ENCODE measurements at places on chromosomes 7 and 10.

DNA sequence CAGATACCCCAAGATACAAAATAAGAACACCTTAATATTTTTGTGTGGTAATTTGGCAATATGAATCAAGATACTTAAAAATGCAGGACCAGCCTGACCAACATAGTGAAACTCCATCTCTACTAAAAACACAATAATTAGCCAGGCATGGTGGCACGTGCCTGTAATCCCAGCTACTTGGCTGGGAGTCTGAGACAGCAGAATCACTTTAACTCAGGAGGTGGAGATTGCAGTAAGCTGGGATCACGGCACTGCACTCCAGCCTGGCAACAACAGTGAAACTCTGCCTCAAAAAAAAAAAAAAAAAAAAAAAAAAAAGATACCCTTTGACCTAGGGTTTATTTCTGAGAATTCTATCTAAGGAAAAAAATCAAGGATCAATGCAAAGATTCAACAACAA lies 450.7 kb downstream of the SORCS1 start:
- DNase-seq, result no peak

GRCh38 chr10:100356067-100357017 lies 9.3 kb downstream of the SCD start:
- DNase-seq, result no peak

DNA sequence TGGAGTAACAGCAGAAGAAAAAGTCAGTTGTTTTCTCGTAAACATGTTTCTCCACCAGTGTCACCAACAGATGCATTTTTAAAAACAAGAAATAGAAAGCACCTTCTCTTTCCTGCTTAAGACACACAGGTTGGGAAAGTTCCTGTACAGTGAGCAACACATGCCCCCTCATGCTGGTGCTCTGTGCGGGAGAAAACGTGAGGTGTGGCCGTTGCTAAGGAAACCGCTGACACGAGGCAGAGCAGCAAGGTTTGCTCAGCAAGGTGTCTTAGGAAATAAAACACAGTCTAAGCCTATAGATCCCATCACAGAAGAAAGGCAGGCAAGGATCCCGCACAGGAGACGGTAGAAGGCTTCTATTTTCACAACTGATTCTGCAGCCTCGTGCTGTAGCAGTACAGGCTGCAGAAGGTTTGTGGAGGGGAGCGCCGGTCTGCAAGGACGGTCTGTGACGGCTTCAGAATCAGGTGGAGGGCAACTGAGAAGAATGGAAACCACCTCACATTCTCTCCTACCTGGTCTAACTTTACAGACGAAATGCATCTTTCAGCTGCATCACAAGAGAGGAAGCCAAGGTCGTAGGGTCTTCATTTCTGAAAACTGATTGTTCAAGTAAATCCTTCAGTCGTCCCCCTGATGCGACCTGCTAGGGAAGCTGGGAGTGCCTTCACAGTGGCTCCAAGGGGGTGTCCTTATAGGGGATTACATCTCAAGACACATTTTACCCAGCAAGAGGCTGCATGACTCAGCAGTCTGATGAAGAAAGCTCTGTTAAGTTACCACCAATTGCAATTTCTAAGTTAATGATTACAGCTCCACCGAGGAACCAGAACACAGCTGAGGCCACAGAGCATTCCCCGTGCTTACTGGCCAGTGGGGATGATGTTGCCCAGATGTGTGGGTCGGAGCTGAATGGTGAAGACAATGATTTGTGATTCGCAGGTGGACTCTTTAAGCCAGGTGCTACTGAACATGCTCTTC lies 150.7 kb upstream of the KLF14 start:
- DNase-seq, result no peak

DNA sequence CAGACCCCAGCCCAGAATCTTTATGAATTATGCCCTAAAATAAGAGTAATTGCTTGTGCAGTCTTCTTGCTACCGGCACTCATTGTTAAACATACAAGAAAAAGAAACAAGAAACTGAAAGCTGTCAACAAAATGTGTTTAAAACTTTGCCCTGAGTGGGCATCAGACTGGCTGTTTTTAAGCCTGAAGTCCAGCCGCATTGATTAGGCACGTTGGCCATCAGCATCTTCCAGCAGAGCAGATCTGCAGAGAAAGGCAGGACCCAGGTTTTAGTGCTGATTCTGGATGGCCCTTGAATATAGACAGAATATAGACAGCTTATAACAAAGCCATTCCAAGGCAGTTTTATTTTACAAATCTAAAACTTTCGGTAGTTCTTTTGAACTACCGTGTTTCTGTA lies 102.8 kb downstream of the POLL start:
- DNase-seq, result no peak

- DNase-seq, result no peak
Observed at GRCh38 chr10:50554995-50555568, 68.7 kb downstream of the SGMS1 start.

DNA sequence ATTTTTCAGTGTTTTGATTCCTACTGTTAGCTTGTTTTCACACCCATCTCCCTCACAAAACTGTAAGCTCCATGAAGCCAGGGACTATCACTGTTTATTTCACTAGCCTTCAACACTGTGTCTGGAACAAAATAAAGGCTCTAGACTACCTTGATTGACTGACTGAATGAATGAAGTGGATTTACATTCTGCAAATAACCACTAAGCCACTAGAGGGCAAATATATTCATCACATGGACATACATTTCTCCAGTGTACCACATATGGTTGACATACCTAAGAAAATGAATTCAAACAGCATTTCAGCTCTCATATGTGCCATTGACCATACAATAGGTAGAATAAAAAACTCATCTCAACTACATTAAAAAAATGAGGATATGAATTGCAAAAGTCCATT lies 185.9 kb downstream of the RAB11FIP2 start:
- DNase-seq, result no peak

DNA sequence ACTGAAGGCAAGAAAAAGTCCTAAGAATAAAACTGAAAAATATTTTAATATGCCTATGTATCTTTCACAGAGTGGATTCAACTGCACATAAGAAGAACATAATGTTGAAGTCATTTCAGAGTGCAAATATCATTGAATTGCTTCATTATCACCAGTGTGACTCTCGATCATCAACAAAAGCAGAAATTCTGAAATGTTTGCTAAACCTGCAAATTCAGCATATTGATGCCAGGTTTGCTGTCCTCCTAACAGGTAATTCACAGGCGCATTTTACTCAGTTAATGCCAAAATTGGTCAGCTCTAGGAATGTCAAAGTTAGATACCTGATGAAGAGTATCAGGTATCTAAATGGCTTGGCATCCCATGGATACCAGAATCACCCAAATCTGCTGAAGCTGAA lies 52.0 kb downstream of the GDI2 start:
- no peak for DNase-seq

- no peak for DNase-seq
Observed at GRCh38 chr10:66505003-66505657, 420.7 kb upstream of the LRRTM3 start.

GRCh38 chr10:108208732-108209131 lies 1044.2 kb upstream of the SORCS1 start:
- no peak for DNase-seq

DNA sequence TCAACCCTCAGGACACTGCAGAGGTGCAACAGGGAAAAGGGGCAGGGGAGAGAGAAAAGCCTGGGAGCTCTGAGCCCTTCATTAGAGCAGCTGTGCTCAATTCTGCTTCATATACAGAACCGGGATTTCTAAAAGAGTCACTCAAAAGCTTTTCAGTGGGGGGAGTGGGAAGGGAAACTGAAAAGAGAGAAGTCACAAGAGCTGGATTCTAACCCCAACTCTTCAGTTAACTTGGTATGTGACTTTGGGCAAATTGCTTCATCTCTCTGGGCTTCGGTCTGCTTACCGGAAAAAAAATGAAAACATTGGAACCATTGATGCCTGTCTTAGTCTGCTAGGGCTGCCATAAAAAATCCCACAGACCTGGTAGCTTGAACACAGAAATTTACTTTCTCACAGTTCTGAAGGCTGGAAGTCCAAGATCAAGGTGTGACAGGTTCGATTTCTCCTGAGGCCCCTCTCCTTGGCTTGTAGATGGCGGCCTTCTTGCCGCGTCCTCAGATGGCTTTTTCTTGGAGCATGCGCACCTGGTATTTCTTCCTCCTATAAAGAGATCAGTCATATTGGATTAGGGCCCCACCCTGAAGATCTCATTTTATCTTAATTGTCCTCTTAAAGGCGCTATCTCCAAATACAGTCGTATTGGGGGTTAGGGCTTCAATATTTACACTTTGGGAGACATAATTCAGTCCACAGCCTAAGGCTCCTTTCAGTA lies 118.3 kb upstream of the KMT2E start:
- no peak for DNase-seq

DNA sequence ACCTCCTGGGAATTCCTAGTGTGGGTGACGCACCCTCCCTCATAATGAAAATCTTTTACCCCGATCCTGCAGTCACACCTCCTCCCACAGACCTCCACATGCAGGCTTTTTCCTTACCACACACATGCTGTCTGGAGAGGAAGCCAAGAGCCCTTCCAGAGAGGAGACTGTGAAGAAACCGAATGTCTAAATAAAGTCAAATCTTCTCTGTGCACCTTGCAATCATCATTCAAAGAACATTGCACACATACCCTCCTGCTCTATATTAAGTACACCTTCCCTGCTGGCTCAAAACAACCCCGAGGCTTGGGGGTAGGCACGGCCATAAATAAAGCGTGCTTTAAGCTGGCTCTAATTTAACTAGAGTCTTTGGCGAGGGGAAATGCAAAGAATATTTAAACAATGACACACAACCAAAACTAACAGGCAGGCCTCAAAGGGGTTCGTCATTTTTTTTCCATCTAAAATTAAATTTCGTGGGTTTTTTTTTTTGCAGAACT lies 34.9 kb downstream of the CALML3 start:
- no peak for DNase-seq

GRCh38 chr10:17202999-17203398 lies 1.5 kb upstream of the TRDMT1 start:
- DNase-seq, result no peak

DNA sequence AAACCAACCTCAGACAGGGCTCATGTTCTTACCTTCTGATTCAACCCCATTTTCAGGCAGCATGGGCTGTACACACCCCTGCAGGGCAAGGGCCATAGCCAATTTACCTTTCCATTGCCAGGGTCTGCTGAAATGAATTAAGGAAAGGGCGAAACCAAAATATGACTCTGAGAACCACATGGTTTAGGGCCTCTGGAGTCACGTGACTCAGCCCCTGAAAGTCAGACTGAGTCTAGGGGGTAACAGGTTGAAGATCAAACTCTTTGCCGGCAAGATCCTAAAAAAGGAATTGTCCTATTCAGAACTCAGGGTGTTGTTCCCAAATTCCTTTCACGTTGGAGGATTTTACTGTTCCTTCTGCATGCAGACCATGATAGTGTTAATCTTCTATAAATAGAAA lies 118.9 kb downstream of the RAB11FIP2 start:
- no peak for DNase-seq

GRCh38 chr10:99693933-99694583 lies 34.7 kb downstream of the ENTPD7 start:
- no peak for DNase-seq

DNA sequence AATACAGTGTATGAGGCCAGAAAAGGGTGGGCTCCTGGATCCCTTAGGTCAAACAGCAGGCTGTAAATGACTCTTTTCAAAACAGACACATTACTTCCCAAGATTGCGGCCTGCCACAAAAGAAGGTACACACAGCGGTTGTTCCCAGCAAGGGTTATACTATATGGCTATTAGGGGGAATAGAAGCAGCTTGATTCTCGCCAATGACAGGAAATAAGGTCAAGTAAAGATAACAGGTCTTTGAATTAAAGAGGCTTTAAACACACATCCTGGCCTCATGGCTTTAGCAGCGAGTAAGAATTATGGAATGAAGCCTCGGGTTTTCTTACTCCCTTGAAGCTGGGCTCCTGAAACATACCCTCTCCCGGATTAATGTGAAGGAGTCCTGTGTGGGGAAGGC lies 58.3 kb downstream of the CYP26A1 start:
- no peak for DNase-seq

DNA sequence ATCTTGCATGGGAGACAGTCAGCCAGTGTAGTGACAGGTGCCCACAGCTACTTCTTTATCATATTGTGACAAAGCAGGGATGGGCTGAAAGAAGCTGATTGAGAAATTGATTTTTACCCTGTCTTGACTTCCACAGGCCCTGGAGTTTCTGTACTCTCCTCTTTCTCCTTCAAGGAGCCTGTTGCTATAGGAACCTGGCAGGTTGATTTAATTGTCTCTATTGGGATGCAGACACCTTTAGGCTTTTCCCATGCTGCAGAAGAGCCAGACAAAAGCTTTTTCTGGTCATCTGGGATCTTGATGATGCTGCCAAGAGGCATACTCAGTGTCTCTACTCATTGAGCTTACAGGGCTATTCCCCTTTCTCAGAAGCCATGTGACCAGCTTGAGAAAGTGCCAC lies 754.8 kb downstream of the KCNMA1 start:
- DNase-seq, result no peak

GRCh38 chr10:3704565-3705325 lies 80.3 kb downstream of the KLF6 start:
- no peak for DNase-seq

DNA sequence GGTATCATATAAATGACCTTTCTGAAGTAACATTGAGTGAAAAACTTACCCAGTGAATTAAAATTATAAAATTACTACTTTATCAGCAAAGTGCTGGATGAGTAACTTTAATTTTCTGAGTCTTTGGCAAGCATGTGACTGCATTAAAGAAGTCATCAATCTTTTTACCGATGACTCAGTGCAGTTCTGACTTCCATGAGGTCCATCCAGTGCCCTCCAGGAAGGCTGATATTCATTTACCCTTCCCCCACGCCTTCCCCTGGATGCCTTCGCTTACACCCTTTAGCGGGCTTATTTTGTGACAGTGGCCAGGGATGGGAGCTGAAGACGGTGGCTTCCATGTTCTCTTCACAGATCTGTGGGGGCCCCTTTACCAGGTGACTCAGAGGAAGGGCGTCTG lies 572.9 kb upstream of the PFKP start:
- DNase-seq, result no peak

DNA sequence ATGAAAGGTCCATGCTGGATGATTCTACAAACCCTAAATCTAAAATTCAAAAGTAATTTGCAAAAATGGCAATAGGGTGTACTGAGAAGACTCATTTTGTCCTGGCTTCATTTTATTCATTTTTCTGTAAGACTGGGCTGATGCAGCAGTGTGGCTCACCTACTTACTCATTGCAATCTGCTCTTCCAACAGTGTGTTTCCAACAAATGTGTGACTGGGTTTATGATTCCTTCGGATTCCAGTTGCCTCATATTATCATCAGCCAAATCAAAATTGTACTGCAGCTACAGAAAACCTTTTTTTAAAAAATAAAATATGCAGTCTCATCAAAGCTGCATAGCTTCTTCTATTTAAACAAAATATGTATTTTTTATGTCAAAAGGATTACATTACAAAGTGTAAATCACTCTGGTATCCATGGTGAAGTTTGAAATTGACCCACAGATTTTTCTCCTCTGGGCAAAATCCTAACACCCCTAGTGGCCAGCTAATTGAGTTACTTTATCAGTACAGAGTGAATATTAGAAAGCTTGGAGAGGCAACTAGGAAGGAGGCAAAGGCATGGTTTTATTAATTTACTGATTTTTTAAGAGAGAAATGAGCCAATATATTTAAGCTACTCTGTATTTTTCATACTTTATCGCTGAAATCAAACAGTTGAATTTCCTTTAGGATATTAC lies 390.3 kb downstream of the MAGI2 start:
- DNase-seq, result no peak
